ENCODE measurements at places on chromosomes 4 and X.

DNA sequence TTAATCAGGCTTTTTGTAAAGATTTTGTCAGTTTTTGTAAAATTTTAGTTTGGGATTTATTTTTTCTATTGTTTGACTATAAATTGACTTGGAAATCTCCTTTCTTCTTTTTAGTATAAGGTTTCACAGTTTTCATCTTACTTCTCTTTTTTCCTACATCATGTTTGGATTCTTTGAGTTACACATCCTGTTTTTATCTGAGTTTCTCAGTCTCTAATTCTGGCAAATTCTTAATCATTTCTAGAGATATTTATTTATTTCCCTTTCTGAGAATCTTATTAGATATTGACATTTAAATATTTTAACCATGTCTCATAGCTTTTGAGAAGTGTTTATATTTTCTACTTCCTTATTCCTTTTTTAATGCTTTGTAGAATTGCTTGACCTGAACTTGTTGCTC is 20.7 kb downstream of the USP53 start:
- no peak for DNase-seq

- DNase-seq = no peak
These were observed 46.0 kb downstream of the SEPSECS start for GRCh38 chr4:25113915-25114904.

- no peak for DNase-seq
These were observed 69.8 kb downstream of the HAUS3 start for GRCh38 chr4:2172161-2172560.

DNA sequence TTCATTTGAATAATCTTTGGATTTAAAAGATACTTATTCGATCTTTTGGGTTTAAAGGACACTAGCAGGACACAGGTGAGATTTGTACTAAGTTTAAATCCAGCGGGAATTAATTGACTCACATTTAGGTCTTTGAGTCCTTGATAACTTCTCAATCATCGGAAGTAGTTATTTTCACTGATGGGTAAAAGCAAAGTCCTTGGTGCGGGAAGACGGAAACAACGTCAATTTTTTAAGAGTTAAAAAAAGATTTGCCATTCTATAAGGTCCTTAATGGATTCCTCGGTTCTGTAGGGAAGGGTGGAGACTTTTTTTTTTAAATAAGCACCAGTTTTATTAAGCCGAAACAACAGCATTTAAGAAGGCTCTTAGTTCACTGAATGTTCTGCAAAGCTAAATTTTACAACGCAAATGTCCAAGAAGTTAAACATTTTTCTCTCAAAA is 2.9 kb downstream of the TMSB4X start:
- no peak for DNase-seq

- no peak for DNase-seq
These were observed 102.3 kb downstream of the ADRA2C start for GRCh38 chr4:3868211-3869173.

DNA sequence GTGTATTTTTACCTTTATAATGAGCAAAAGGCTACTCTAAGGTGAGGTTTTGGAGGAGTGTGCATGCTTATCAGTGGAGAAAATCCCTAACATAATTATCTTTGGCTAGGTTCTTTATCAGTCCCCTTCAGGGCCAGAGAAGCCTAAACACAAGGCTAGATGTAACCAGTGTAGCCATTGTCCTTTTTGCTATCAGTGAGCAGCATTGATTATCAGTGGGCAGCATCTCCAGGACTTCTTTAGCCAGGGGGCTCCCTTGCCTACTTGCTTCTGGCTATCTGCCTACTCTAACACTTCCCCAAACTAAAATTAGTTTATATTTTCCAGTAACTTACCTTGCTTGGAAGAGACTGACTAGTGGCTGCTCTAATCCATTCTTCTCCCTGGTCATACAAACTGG is 595.6 kb downstream of the TRAM1L1 start:
- DNase-seq = no peak

- no peak for DNase-seq
These were observed 831.2 kb downstream of the CCSER1 start for GRCh38 chr4:90958256-90958895.

- no peak for DNase-seq
These were observed 399.5 kb downstream of the NKX6-1 start for GRCh38 chr4:84099599-84099998.

- no peak for DNase-seq
These were observed 17.2 kb downstream of the NKX6-1 start for GRCh38 chr4:84481860-84482245.

- no peak for DNase-seq
These were observed 30.1 kb upstream of the JAKMIP1 start for GRCh38 chr4:6230502-6230785.

DNA sequence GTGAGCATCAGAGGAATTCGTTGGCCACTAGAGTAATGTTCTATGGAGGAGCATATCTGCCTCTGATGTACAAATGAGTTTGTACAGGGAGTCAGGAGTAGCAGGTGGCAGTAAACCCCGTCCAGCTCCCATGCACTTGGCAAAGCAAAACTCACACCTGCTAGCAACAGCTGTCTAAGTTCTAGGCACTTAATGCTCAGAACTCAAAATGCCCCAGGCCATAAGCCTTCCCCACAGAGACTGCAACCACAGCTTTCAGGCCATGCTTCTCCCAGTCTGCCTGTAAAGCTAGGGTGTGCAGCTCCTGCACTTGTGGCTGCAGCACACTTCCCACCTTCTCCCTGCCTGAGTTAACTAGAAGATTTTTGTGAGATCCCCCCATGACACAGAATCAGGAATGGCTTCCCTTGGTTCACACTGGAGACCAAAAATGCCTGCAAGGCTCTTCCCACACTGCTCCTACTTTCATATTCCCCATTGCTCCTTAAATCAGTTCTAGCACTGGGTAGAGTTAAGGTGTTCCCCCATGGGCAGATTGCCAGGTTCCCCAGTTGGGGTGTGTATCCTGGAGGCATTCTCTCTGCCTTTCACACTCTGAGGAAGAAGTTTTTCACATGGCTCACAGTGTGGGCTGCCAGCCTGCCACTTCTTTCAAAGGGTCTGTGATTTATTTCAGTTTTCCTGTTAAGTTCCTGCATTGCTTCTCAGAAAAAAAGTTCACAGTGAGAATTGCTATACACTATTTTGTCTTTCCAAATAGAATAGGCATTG is 189.9 kb downstream of the STPG2 start:
- no peak for DNase-seq

GRCh38 chr4:42452823-42453222 is 55.5 kb downstream of the SHISA3 start:
- no peak for DNase-seq

- no peak for DNase-seq
These were observed 20.4 kb downstream of the SPCS3 start for GRCh38 chr4:176339936-176340761.

GRCh38 chrX:107508925-107509324 is 59.5 kb downstream of the FRMPD3 start:
- DNase-seq = no peak

- no peak for DNase-seq
These were observed 49.7 kb downstream of the CORIN start for GRCh38 chr4:47788126-47788525.

- DNase-seq = no peak
These were observed 946.4 kb downstream of the PDHA2 start for GRCh38 chr4:96786306-96786705.

DNA sequence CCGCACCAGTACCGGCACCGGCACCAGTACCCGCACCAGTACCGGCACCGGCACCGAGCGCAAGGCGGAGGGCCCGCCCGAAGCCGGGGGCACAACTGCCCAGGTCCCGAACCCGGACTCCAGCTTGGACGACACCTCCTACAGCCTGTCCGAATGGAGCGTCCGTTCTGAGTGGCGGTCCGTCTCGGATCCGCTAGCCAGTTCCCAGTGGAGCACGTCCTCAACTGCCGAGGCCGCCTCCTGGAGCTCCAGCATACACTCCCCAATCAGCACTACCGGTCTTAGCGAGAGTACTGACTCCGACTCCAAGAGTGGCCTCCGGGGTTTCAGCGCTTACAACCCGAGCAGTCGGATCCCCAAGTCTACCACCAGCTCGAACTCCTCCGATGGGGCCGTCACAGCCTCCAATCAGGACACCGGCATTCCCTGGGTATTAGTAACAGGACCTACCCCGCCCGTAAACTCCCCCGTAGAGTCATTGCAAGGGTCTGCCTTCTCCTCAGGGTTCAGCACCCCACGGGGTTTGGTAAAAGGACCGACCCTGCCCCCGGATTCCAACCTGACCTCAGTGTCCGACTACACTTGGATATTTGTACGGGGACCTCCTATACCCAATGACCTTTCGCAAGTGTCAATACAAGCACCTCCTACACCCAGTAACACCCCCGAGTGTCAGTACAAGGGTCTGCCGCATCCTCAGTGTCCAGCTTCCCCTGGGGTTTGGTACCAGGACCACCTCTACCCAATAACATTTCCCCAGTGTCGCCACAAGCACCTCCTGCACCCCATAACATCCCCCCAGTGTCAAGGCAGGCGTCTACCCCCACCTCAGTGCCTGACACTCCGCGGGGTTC is 721 bp upstream of the MAOA start:
- peak; percentile 59 for DNase-seq

DNA sequence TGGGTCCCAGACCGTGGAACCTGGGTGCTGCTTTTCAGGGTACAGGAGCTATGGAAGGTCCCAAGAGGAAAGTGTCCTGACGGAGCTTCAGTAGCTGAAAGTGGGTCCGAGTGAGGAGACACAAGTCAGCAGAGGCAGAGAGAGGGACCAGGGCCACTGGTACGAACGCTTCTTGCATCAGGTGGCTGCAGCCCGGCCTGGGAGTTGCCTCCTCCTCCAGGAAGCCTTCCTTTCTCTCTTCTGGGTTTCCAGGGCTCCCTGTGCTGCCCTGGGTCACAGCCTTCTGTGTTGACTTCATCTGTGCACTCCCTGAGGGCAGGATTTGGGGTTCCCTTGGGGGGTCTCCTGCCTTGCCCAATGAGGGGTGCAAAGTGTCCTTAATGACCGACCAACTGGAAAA is 94.5 kb downstream of the SORCS2 start:
- DNase-seq = peak; percentile 8

DNA sequence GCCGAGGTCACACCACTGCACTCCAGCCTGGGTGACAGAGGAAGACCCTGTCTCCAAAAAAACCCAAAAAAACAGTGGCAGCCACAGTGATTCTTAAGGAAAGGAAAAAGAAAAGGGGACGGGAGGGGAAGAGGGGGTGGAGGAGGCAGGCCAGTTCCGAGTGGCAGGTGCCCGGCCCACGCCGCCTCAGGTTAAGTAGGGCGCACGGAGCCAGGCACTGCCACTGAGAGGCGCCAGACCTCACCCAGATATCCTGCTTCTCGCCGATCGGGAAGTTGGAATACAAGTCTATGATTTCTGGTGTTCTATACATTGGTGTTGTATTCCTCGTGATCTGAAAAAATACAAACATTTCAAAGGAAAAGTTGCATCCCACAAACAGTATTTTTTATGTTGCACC is 35.9 kb downstream of the GAK start:
- no peak for DNase-seq

DNA sequence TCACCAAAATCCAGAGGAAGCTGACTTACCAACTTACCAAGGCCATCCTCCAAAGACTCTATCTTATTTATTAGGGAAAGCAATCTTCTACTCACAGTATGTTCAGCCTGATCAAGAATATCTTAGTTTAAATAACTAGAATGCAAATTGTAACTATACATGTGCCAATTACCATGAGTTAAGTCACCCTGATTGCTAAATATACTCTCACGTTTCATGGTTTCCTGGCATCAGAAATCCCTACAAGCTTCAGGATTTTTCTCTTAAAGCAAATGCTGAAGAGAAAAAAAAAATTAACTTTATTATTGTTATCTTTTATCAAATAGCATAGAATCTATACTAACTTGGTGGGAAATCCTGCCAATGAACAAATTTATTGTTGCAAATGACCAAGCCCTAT is 63.0 kb upstream of the MXD4 start:
- DNase-seq = no peak

DNA sequence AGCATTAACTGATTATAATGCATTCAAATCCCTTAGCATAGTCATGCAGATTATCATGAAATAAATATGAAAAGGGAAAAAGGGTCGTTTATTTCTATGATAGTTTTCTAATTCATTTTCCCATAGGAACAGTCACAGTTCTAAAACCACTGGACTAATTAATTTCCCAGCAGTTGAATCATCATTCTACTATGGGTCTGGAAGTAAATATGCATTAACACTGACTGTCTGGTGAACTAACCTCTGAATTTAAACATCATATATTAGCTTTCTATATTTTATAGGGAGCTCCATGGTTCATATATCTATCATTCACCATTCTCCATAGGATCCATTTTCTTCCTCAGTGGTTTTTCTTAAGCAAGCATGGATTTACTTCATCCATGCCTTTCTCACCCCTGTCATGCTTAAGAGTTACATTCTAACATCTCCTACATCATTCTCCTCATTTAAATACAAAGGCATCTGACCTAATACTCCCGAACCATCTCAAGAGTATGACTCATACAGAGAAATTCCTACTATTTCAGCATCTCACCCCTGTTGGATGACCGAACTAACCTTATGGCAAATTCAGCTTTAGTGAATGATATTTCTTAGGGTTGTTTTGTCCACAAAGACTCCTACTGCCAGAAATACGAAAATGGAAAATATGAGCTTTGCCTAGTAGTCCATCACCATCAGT is 198.7 kb upstream of the ADAMTS3 start:
- no peak for DNase-seq

- DNase-seq = no peak
These were observed 41.3 kb upstream of the VCX start for GRCh38 chrX:7801711-7802110.

- no peak for DNase-seq
These were observed 257.5 kb upstream of the FAT1 start for GRCh38 chr4:186981161-186981560.

DNA sequence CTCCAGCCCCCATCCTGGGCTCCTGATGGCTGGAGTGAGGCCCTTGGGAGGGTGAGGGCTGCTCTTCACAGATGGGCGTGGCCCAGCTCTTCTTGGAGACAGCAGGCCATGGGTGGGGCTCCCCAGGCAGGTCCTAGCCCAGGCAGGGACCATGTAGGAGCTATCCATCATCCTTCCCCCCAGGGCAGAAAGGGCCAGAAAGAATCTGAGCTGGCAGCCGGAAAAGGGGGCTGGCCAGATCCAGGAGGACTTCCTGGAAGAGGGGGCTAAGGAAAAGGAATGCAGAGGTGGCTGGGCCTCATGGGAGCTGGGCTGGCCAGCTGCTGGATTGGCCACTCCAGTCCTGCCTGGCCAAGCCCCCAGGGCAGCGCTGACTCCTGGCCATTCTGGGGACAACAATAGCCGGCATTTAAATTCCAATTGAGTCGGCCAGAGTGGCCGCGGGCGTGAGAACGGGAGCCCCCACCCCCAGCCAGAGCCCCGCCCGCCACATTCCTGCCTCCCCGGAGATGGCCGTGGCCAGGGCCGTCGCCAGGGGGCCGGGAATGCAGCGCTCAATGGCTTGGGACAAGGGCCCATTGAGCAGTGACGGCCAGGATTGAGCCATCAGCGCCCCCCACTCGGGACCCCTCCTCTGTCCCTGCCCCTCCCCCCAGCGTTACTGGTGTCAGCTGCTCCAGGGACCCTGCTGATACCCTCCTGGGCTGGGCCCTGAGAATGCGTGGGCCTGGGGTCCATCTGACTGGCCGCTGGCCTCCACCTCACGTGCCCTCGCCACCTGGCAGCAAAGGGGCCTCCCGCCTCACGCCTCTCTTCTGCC is 15.1 kb upstream of the FGFR3 start:
- DNase-seq = no peak

Data from left ventricle myocardium superior (tissue), 1 donor.